ENCODE measurements at places on chromosomes 13 and 19.
A peak's percentile ranks its signal among the peaks of the same experiment; 100 is the strongest.

- no peak for DNase-seq
These were observed 3.9 kb upstream of the ATP11A start for GRCh38 chr13:112685896-112686295.

DNA sequence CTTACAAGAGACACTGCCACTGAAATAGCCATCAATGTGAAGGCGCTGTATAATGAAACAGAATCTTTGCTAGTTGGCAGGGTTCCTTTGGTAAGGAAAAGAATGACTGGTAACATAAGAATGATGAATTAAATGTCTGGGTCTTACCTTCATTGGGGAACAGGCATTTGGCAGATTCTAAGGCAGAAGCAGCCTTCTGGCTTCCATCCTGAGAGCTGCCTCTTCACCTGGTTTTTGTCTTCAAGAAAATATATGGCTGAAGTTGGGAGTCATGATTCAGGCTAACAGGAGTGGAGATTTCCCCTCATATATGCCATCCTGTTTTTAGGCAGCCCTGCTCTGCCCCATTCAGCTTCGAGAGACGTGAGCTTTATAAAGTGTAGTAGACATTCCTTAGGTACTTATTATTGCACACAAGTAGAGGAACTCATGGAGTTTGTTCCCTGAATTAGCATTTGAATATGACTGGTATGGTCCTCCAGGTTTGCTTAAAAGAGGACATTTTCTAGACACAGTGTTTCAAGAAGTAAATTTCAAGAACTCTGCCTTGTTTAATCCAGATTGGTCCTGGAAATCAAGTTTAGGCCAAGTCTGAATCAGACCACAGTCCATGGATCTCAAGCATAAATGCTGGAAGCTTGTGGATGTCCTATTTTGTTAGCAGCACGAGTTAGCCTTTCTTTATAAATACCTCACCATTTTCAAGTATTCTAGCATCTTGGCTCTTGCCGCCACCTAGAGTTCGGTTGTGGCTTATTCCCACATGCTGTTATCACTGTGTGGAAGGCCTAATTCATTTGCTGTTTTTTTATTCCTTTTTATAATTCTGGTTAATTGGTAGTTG is 56.2 kb upstream of the AKAP11 start:
- no peak for DNase-seq

DNA sequence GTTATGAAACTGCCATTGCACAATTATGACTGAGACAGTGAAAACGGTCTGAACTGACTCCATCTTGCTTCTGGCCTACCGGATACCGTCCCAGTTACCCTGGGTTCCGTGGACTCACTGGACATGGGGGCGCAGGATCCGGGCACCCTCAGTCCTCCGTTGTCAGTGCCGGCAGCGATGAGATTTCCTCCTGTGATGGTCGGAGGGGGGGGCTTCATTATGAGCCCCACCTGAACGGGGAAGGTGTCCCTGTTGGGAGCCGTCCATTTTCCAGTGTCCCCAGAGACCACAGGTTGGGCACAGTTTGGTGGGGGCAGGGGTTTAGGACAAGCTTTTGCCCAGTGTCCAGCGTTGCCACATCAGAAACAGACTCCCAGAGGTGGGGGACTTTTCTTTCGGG is 23.4 kb downstream of the TMEM255B start:
- no peak for DNase-seq

GRCh38 chr13:104571161-104571892 is 1505.1 kb upstream of the SLC10A2 start:
- no peak for DNase-seq

DNA sequence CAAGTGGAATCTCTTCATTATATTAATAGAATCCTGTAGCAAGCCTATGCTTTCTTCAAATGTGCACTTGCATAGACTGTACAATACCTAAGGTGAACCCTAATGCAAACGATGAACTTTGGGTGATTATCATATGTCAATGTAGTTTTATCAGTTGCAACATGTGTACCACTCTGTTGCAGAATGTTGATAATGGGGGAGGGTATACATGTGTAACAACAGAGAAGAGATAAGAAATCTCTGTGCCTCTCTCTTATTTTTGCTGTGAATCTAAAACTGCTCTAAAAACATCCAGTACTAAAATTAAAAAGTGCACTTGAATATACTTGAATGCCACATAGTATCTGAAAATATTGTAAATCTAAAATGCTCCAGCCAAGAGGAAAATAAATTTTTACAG is 820.8 kb upstream of the MIR17HG start:
- no peak for DNase-seq

- no peak for DNase-seq
These were observed 23.0 kb downstream of the FAM216B start for GRCh38 chr13:42804244-42804874.

GRCh38 chr19:18650468-18651041 is 13.7 kb downstream of the KLHL26 start:
- no peak for DNase-seq

DNA sequence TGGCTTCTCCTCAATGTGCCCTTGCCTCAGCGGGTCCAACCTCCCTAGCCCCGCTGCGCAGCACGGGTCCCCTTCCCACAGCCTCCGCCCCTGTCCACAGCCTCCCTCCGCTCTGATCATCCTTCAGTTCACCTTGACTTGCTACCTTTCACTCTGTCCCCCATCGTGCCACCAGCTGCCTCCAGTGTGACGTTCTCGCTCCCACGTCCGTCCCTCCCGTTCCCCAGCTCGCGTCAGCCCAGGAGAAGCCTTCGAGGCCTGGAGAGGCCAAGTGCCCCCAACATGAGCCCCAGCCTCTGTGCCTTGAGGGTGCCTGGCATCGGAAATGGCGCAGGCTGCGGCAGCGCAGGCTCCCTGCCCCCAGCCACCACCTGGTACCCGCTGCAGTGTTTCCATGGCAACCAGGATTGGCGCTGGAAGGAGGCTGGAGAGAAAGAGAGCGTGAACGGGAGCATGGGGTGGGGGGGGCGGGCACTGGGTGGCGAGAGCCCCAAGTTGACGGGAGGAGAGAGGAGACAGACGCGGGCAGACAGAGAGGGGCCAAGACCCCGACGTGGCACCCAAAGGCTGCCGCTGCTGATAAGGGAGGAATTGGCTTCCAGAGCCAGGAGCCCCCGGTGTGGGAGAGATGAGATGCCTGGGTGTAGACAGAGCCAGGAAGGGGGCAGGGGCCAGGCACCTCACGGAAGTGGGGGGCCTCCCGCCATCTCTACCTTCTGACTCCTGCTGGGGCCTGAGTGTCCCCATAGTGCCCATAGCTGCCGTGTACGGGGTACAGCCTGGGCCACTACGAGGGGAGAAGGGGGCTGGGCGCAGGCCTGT is 844 bp upstream of the ASPDH start:
- DNase-seq = no peak

DNA sequence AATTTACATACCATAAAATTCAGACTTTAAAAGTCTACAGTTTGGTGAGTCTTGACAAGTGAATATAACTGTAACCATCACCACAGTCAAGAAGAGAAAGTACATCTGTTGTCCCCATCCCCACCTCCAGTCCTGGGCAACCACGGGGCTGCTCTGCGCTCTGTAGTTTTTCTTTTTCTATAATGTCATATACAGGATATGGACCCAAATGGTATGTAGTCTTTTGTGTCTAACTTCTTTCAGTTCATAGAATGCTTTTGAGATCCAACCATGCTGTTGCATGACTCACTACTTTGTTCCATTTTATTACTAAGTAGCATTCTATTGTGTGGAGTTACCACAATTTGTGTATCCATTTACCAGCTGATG is 103.9 kb downstream of the DOCK9 start:
- DNase-seq = no peak

GRCh38 chr13:75418186-75418843 is 63.7 kb downstream of the TBC1D4 start:
- DNase-seq = no peak

DNA sequence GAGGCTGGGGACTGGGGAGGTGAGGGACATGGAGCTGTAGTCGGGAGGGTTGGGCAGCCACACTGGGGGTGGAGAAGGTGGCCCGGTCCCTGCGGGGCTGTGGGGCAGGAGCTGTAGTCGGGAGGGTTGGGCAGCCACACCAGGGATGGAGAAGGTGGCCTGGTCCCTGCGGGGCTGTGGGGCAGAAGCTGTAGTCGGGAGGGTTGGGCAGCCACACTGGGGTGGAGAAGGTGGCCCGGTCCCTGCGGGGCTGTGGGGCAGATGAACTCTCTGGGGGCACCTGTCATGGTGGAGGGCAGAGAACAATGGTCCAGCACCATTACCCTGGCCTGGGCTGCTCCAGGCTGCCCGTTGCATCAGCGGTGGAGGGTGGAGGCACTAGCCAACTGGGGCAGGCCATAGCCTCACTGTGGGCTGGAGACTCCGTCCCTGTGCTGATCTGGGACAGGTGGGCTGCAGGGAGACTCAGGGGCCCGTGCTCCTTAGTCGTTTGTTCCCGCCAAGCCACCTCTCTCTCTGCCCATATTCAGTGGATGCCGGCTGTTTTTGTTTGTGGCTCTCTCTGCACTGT is 51.4 kb downstream of the ATP11A start:
- DNase-seq = no peak

DNA sequence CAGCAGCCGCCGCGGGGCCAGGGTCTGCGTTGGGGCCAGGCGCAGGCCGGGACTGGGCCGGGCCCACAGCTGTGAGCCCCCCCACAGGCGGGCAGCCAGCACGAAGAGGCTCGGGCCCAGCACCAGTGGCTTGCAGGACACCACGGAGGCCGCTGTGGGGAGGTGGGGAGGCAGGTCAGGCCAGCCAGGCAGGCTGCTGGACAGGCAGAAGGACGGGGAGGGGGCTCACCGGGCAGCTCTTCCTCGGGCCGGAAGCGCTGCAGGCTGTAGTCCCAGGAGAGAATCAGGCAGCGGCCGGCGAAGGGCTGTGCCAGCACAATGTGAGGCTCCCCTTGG is 8.3 kb downstream of the LGI4 start:
- DNase-seq = no peak

DNA sequence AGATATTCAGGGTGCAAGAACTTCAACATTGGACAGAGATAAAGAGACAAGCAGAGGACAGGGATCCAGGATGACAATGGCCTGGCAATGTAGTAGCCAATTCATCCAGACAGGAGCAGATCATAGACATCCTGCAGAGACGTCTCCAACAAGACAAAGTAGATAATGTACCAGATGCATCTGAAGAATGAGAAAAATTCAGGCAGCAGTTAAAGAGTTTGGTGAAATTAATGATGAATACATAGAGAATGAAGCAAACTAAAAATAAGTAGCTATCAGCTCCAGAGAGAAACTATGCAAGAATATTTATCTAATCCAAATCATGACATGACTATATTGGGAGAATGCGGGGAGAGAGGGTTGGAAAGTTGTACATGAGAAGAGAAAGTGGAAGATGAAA is 278.4 kb upstream of the DACH1 start:
- no peak for DNase-seq

- DNase-seq = no peak
These were observed 883 bp downstream of the NPHS1 start for GRCh38 chr19:35851213-35852028.

DNA sequence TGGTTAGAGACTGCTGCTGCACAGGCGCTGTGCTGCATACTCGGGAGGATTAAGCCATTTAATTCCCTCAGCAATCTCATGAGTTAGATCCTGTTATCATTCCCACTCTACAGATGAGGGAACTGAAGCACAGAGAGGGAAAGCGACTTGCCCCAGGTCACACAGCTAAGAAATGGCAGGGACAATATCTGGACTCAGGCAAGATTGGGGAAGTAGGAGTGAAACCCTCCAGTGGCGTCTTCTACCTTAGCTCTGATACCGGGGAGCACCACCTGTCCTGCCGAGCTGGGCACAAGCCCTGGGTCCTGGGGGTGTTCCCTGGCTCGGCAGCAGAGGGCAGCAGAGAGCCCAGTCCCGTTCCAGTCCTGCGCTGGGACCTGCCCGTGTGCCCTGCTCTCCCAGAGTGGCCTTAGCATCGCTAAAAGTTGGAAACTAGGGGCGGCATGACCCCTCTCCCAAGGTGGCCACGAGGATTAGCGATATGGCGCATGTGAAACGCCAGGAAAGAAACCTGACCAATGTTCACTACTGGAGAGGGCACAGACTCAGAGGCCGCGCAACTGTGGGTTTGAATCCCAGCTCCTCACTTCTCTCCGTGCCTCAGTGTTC is 20.5 kb downstream of the CYTH2 start:
- peak; percentile 56 for DNase-seq

DNA sequence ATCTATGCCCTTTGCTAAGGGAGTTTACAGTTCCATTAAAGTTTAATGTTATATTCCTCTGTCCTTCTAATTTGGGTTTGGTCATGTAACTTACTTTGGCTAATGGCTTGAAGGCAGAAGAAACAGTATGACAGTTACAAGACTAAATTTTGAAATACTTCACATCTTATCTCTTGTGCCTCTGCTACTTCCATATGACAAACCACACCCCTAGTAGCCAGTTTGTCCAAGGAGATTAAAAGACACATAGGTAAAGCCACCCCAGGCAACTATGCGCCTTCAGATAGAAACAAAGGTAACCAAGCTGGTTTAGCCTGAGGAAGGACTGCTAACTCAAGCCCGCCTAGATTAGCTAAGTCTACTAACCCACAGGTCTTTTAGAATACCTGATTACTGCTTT is 273.4 kb upstream of the MIR17HG start:
- no peak for DNase-seq

- no peak for DNase-seq
These were observed 178.8 kb upstream of the RFC3 start for GRCh38 chr13:33639158-33639557.

DNA sequence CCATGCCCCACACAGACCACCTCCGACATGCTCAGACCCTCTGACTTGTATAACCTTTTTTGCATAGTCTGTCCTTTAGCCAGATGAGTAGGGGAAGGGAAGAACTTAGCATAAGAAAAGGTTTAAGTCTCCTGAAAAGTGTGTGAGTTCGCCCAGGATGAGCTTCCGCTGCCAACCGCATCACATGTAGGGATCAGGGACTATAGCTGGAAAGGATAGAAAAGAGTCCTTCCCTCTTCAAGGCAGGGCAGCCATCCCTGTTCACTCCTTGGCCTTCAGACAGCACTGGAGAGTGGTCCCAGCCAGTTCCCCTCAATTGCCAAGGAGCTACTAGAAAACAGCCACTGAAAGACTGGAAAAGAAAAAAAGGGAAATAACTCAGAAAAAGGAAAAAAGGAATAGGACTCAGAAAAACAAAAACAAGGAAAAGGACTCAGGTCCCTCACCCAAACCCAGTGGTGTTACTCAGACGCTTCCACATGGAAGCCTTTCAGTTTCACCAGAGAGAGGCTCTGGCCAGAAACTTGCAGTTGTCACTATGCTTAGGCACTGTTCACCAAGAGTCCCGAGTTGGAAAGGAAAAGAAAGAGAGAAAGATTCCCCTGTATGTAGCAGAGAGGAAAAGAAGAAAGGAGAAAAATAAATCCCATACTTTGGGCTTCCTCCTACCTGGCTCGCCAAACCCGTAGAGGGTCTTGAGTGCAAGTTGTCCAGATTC is 5.6 kb upstream of the TM9SF2 start:
- no peak for DNase-seq

GRCh38 chr19:53130506-53130905 is 2.2 kb downstream of the ZNF415 start:
- DNase-seq = no peak

Measured in stimulated activated CD4-positive, alpha-beta T cell treated with anti-CD3 and anti-CD28 coated beads, Interleukin-12 subunit alpha, Interleukin-12 subunit beta, amount 100 ng/mL, for 24 hours (primary cell).